ENCODE measurements at places on chromosomes 16 and 17. TPM values are rescaled to one million over a fixed set of nuclear protein-coding genes. Genes with fewer than 3 reads are reported as not detected.

GRCh38 chr17:41784207-41784744, 2.2 kb downstream of the JUP start:
- no peak for DNase-seq

DNA sequence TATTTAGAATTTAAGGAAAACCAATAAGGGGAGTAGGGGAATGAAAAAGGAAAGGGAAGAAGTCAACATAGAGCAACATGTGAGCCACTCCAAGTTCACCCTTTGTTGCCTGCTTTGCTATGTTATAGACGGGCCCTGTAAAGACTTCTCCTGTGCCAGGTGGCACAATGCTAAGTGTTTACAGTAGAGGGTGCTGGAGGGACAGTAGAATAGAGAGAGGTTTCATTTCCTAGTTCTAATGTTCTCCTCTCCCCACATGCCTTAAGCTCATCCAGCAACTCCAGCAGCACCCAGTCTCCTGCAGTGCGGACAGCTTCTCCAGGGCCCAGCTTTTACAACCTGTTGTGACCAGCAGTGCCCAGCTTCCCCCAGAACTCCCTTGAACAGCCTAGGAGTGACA, 468.0 kb downstream of the HS3ST3B1 start:
- no peak for DNase-seq

DNA sequence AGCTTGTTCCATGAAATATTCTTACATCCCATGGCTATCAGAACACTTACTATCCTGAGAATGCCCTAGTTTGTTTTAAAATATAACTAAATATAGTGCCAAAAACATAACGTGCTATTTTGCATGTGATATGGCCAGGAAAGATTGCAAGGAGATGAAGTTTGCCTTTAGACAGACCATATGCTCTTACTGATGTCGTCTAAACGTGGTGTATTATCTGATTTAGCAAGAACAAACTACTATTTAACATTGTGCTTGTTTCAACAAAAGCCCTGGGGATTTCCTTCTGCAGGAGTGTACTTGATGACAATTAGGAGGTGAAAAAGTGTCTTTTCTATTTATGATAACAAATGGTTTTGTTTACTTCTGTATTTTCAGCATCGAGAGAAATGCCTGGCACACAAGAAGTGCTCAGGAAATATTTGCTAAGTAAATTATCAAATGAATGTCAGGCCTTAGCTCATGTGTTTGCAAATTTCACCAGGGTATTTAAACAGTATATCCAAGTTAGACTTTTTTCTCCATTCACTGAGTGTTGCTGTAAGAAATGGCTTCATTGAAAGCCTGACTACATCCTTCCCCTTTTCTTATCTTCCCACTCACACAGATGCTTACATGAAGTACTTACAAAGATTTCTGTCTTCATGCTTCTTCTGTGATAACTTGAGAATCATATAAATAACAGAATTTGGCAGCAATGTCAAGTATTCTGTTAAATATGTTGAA, 1033.6 kb downstream of the CDH8 start:
- no peak for DNase-seq

The ODAD4 gene
- total RNA-seq, result 1.6 TPM

- no peak for DNase-seq
Observed at GRCh38 chr16:27473101-27473900, 71.3 kb downstream of the IL21R start.

The NUPR1 gene
- total RNA-seq, result not detected

The CD300LF gene
- total RNA-seq, result not detected

The KLHL10 gene
- total RNA-seq, result not detected

- DNase-seq, result no peak
Observed at GRCh38 chr16:62130101-62130500, 93.9 kb upstream of the CDH8 start.

The NOG gene
- 6.8 TPM for total RNA-seq

The CTRB1 gene
- total RNA-seq, result not detected
